ENCODE measurements at places on chromosomes 11 and 22. TPM values are rescaled to one million over a fixed set of nuclear protein-coding genes. Genes with fewer than 3 reads are reported as not detected.

GRCh38 chr11:73262851-73263495 is 9.2 kb upstream of the P2RY6 start:
- DNase-seq: no peak

- no peak for DNase-seq
Observed at GRCh38 chr22:44358709-44359440, 46.1 kb upstream of the SHISAL1 start.

- DNase-seq: no peak
Observed at GRCh38 chr11:119810478-119811232, 81.7 kb upstream of the NECTIN1 start.

- DNase-seq: no peak
Observed at GRCh38 chr11:35347921-35348331, 71.4 kb downstream of the SLC1A2 start.

CYP2D6 gene
- polyA plus RNA-seq: 3.4 TPM

DUSP18 gene
- 6.8 TPM for polyA plus RNA-seq

NLRP14 gene
- 0.87 TPM for polyA plus RNA-seq

Data from right renal pelvis (tissue), 4 donors.